ENCODE measurements at places on chromosomes 7 and 10. TPM values are rescaled to one million over a fixed set of nuclear protein-coding genes. Genes with fewer than 3 reads are reported as not detected.
A peak's percentile ranks its signal among the peaks of the same experiment; 100 is the strongest.

DNA sequence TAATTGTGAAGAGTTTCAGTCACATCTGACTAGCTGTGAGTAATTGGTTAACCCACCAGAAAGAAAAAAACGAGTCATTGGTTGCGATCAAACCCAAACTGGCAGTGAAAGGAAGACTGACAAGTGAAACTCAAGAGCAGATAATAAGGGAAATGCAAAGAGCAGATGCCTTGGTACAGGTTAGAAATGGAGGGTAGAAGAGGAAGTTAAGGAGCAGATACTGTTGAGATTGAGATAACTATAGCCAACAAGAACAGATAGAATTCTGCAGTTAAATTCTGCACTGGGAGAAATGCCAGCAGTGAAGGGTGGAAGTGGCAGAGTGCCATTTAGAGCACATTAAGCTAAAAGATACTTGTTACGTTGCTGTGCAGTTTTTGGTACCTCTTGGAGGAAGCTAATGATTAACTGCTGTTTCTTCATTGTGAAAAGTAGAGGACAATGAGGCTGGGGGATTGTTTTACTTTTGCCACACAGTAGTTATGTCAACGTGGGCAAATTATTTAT, 65.8 kb downstream of the CDK13 start:
- no peak for DNase-seq

GRCh38 chr7:81394029-81394428, 375.8 kb downstream of the HGF start:
- no peak for DNase-seq

The EBLN1 gene
- not detected for total RNA-seq

- no peak for DNase-seq
Observed at GRCh38 chr7:37901890-37902524, 14.6 kb downstream of the SFRP4 start.

GRCh38 chr7:32494946-32495297, 367 bp upstream of the AVL9 start:
- DNase-seq: no peak

DNA sequence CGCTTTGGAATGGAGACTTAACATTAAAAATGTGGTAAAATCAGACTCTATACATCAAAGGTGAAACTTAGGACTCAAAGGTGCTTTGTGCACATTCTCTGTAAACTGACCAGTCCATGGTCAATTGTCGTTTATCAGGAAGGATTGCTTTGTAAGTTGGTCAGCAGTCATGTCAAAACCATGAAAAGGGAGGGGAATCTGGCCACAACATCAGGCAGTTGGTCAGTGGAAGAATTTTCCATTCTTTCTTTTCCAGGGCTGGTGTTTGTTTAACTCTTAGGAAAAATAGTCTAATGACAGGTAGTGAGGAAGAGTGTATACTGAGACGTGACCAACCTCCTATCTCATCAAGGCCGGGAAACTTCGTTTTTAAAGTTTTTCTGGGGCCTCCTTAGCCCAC, 226.5 kb downstream of the ADK start:
- no peak for DNase-seq

The CFAP58 gene
- total RNA-seq: 2.5 TPM

- DNase-seq: no peak
Observed at GRCh38 chr10:76763376-76763775, 874.2 kb downstream of the KCNMA1 start.

DNA sequence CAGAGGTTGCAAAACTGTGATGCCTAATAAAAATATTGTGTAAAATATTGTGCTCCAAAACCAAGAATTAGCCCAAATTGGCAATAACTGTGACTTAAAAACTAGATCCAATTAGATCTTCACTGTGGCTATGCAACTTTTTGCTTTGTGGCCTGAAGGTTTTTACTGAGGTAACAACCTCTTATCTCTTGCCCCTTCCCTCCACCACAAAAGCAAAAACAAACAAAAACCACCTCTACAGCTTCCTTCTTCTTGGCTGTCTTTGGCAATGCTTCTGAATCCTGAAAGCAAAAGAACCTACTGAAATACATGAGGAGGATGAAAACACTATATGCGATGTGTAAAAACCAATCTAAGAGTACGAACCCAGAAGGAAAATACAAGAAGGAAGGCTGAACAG, 226.7 kb upstream of the MBL2 start:
- no peak for DNase-seq

DNA sequence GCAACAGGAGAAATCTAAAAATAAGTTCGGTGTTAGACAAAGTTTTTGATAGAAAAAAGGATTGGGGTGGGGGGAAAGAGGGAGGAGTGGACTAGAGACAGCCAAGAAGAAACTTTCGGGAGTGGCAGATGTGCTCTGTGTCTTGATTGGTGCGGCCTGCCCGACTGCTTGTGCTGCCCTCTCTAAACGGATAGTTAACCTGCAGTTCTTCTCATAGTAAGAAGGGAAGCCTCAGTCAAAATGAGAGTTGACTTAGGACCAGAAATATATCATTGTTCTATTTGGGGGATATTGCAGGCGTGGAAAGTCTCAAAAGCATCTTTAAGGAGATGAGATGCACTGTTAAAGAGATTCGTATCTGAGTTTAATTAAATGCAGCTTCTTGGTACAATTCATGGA, 39.3 kb downstream of the UBE3C start:
- no peak for DNase-seq

The GPRIN2 gene
- total RNA-seq: 6.6 TPM

GRCh38 chr7:3280946-3281656, 20.0 kb upstream of the SDK1 start:
- no peak for DNase-seq

The BTBD16 gene
- total RNA-seq: not detected

The TACC2 gene
- total RNA-seq: 91.6 TPM

The CFAP46 gene
- not detected for total RNA-seq

The POLR2J2 gene
- total RNA-seq: 6.6 TPM

DNA sequence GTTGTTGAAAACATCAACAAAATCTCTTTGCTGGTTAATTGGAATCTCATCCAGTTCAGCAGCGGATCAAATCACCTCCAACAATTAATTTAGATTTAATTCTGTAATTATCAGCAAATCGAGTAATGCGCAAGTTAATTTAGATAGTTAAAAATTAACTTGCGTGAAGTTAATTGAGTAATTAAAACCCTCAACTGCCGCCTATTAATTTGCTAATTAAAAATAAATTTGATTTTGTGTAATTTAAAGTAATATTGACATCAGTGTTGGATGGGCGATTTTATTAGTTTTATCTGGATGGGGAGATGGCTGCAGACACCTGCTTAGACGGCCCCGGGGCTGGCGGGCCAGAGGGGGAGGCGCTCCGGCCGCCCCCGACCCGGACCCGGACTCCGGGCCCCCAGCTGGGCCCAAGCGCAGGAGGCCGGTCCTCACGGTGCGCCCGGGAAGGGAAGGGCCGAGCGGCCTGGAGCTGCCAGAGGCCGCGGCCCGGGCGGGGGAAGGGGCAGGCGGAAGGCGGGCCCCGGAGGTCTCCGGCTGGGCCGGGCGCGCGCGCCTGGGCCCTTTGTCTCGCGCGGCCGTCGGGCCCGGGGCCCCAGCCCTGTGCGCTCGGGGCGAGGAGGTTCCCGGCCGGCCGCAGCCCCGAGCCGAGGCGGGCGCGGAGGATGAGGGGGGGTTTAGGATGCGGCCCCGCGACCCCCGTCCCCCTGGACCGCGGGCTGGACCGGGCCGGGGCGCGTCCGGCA, 3.3 kb upstream of the UNCX start:
- DNase-seq: no peak

The ITPRID1 gene
- total RNA-seq: 7.4 TPM

GRCh38 chr10:60654813-60655464, 123.3 kb upstream of the CDK1 start:
- no peak for DNase-seq

The CTBP2 gene
- total RNA-seq: 53.6 TPM

DNA sequence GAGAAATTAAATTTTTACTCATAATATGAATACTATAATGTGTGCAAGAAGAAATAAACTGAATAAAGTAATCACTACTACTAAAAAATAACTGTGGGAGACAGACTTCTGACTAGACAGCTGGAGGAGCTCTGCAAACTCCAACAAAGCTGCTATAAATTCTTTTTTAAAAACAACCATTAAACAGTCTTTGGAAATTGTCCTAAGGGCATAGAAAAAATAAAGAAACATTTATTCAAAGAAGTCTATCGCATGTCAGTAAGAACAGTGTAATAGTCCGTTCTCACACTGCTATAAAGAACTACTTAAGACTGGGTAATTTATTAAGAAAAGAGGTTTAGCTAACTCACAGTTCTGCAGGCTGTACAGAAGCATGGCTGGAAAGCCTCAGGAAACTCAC, 56.0 kb downstream of the ZPBP start:
- no peak for DNase-seq

- no peak for DNase-seq
Observed at GRCh38 chr10:127293640-127294039, 97.2 kb upstream of the INSYN2A start.

DNA sequence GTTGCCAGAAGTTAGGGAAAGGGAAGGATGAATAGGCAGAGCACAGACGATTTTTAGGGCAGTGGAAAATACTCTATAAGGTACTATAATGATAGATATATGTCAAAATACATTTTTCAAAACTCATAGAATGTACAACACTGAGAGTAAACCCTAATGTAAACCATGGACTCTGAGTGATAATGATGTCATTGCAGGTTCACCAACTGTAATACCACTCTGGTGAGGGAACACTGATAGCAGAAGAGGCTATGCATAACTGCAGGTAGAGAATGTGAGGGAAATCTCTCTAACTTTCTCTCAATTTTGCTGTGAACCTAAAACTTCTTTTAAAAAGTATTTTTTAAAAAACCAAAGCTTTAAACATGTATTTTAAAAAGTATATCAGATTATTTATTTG, 22.1 kb downstream of the POT1 start:
- no peak for DNase-seq

The C10orf95 gene
- 0.85 TPM for total RNA-seq

DNA sequence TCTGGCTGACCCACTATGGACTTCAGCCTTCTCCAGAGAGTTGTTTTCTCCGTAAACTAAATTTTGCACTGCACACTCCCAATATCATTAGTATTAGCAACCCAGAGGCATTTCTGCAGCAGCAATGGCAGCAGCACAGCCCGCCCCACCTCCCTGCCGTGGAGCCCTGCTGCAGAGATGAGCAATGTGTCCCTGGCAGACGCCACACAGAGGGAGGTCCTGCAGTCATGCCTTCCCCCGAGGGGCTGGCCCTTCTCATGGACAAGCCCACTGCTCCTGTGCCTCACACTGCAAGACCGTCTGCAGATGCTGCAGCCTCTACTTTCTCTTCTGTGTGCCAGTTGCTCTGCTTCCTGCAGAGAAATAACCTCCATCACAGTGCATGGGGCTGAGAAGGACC, 393.4 kb upstream of the MKI67 start:
- no peak for DNase-seq

The KMT2E gene
- total RNA-seq: 170 TPM

DNA sequence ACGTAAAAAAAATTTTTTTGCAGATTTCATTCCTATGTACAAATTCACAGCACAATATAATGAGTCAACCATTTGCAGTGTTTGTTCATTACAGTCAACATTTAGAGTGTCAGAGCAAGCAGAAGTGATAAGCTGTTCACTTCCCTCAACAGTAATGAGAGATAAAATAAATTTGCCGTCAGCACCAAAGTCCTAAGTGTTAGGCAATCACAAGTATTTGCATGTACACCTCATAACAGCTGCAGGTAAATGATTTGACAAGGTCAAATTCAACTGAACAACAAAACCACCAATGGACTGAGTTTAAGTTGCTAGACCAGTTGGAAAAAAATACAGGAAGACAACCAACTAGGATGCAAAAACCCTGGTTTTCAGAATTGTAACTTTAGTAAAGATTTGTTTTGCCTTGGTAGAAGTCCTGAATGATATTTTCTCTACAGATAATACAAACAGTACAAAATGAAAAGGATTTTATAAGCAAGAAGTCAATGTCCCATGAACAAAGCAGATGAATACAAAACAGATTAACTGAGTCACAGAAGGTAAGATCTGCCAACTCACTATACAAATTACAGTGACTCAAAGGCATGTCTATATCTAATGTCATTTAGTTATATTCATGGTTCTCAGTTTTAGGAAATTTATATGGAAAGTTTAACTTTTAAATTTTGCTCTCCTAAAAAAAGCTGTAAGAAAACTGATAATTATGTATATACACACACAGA, 10.4 kb downstream of the RAPGEF5 start:
- DNase-seq: no peak

The CCDC172 gene
- not detected for total RNA-seq

The CYP2C19 gene
- 23.1 TPM for total RNA-seq

- peak; percentile 83 for DNase-seq
Observed at GRCh38 chr7:151801782-151802468, 75.0 kb downstream of the PRKAG2 start.

GRCh38 chr10:69845574-69846292, 44.0 kb downstream of the COL13A1 start:
- no peak for DNase-seq

DNA sequence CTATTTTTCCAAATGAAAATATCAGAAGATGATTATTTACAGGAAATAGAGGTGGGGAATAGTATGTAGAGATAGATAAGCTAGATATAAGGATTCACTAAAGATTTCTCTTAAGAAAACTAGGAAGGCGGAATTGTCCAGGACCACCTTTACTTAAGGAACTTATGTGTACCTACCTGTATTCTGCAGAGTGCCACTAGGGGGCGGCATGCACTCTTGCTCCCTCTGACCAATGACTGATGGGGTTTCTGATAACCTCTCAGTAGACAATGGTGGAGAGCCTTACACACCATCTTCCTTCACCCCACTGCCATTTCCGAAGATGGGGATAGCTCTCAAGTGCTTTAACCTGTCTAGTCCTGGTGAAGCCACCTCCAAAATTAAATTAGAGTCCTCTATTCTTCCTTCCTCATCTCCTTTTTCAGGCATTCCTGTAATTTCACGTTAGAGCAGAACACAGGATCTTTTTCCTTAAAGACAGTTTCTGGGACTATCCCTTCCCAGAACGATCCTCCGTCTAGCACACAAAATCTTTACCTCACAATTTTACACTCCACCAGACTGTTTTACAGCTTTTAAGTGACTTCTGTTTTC, 453.1 kb downstream of the SORCS1 start:
- DNase-seq: no peak

The MMP21 gene
- not detected for total RNA-seq

The PRLHR gene
- not detected for total RNA-seq

GRCh38 chr10:94006591-94007550, 13.1 kb downstream of the PLCE1 start:
- DNase-seq: no peak

DNA sequence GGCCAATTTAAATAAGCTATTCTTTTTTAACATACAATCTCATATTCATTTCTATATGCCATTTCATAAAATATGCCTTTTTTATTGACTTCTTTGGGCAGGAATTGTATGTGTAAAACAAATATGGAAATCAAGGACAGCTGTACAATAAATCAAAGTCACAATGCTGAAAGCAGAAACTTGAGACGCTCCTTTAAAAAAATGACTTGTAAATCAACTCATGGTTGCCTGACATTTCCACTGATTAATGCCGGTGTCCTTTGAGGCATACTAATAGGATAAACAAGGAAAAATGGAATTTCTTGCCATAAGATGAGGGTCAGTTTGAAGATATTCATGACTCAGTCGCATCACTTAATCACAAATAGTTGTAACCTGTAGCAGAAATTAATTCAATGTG, 247.4 kb upstream of the TEX47 start:
- DNase-seq: no peak
